ENCODE measurements at places on chromosomes 2 and 18.

DNA sequence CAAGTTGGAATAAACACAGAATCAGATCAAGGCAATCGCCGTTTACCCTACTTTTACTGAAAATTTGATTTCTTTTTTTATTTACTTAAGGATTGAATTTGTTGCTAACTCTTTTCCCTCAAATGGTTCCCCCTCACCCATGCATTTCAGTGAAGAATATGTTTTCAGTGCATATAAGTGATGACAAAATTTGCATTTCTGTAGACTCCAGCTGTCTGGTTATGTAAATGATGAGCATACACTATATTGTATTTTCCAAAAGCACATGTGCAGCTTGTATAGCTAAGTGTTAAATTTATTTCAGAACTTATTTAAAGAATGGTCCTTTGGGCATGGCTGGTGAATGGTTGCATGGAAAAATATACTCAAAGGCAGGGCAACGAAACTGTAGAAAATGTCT lies 437.7 kb downstream of the PTPRM start:
- no peak for DNase-seq

GRCh38 chr2:240060977-240061591 lies 7.8 kb upstream of the OR6B3 start:
- DNase-seq, result peak; percentile 62

GRCh38 chr2:240918258-240919091 lies 12.3 kb downstream of the CROCC2 start:
- no peak for DNase-seq

DNA sequence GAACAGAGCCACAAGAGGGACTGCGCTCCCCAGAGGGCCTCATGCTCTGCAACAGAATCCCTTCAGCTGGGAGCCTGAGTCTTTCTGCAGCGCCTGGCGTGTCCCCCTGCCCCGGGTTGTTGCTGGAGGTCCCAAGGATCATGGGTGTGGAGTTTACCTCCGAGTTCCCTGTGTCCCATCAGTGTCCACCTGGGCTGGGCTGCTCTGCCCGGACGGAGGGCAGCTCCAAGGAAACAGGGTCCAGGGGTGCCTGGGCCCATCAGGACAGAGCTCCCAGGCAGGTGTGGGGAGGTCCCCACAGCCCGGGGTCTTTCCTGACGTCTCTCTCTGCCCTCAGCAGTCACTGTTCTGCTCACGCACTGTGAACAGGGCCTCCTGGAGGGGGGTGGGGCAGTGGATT lies 63.5 kb downstream of the EMILIN2 start:
- no peak for DNase-seq

DNA sequence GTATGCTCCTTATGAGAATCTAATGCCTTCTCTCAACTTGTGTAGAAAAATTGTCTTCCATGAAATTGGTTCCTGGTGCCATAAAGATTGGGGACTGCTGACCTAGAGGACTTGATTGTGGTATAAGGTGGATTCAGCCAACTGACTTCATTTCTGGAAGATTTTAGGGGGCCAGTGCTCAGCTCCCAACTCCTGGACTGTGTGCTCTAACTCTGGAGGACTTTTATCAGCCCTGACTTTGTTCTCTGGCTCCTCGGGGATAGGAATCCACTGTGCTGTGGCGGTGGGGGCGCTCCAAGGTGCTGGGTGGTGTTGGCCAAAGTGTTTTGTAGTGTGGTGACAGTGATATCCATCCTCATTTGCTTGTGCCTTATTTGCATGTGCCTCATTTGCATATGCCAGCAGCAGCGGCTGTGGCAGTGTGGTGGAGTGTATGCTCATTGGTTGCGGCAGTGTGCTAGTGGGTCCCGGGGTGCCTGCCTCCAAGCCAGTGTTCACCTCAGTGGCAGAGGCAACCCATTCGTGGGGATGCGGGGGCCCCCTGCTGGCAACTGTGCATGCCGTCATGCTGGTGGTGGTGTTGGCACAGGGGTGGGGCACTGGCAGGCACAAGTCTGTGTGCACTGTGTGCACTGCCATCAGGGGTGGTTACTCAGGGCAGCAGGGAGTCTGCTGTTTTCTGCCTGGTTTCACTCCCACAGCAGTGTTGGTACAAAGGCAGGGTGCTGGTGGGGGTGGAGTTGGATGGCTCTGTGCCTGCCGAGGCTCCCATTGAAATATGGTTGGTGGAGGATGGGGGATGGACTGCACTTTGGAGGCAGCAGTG lies 19.6 kb downstream of the EHBP1 start:
- DNase-seq, result peak; percentile 51

- no peak for DNase-seq
Measured at GRCh38 chr2:217900010-217900779, 102.6 kb downstream of the TNS1 start.

DNA sequence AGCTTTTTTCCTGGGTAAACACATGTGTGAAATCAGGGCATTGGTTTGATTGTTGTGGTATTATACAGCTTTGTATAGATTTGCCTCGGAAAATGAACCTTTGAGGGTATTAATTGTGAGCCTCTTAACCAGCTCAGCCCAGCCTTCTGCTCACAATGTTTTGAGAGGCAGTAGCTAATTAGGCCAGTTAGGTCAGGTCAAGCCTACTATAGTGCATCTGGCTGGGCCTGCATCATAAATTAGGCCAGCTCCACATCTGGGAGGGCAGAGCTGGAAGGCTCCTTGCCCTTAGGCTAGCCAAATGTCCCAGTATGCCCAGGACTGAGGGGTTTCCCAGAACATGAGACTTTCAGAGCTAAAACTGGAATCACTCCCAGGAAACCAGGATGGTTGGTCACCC lies 43.0 kb downstream of the LRATD1 start:
- DNase-seq, result no peak

DNA sequence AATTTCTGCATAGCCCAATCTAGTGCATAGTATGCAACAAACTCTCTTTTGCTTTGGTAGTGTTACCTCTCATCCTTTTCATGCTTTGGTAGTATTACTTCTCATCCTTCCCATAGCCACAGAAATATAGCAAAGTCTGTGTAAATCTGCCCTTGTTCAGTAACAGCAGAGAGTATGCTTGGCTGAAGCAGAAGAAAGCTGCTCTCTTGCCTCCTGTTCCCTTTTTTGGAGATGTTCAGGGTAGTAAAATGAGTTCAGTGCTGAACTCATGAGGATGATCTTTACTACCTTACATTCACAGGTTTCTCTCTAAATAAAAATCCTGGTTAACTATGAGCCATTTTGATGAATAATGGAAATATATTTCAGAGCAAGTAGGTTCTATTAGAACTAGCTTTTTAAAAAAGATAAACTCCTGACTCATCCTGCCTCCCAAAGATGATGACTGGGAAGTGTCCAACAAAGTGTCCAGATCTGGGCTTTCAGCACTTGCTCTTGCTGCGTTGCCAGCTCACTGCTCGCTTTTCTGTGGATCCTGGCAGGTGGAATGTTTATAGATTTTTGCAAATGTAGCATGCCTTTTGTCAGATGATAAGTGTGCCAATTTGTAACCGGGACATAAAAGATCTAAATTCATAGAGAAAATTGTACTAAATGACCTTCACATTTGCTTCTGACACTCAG lies 29.4 kb upstream of the CHMP3 start:
- no peak for DNase-seq
